ENCODE measurements at places on chromosomes 2 and 18. TPM values are rescaled to one million over a fixed set of nuclear protein-coding genes. Genes with fewer than 3 reads are reported as not detected.

GRCh38 chr2:12797815-12798214 is 81.1 kb downstream of the TRIB2 start:
- no peak for DNase-seq

DNA sequence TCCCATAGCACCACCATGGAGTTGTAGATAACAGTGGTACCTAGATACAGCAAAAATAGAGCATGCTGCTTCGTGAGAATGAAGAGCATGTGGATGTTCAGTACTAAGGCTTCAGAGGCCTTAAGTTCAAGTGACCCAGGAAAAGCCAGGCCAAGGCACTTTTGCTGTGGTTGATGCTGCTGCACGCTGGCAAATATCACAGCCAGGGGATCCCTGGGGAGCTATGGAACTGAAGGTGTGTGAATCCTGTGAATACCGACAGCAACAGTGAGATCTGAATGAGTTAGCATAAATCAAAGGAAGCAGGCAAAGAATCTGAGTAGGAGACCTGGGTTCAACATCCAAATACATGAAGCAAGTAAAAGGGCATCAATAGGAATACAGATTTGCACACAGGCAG is 158.6 kb upstream of the THUMPD2 start:
- DNase-seq = no peak

- no peak for DNase-seq
These were observed 95.7 kb downstream of the ICOS start for GRCh38 chr2:204032301-204032700.

DNA sequence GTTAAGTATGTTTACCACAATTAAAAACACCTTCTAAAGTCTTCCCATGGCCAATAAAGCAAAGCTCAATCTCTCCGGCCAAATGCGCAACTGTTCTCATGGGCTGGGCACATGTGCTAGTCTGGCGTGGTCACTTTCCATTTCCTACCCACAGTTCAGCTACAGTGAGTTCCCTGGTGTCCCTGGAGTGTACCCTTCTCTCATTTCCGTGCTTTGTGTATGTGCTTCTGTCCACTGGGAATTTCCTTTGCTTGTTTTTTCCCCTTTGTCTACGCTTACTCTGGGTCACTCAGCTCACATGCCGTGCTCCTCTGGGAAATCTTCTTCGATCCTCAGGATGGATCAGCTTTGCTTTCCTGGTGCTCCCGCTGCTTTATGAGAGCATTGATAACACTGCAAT is 69.6 kb upstream of the GYPC start:
- DNase-seq = no peak

- no peak for DNase-seq
These were observed 2.5 kb upstream of the KYNU start for GRCh38 chr2:142875010-142875409.

GRCh38 chr2:238438856-238439849 is 12.4 kb downstream of the ASB1 start:
- no peak for DNase-seq

- no peak for DNase-seq
These were observed 71.4 kb downstream of the EPHA4 start for GRCh38 chr2:221500501-221501209.

- DNase-seq = no peak
These were observed 14.6 kb downstream of the PTPN18 start for GRCh38 chr2:130370490-130370889.

GRCh38 chr2:239936838-239937581 is 88.1 kb downstream of the NDUFA10 start:
- DNase-seq = no peak

DNA sequence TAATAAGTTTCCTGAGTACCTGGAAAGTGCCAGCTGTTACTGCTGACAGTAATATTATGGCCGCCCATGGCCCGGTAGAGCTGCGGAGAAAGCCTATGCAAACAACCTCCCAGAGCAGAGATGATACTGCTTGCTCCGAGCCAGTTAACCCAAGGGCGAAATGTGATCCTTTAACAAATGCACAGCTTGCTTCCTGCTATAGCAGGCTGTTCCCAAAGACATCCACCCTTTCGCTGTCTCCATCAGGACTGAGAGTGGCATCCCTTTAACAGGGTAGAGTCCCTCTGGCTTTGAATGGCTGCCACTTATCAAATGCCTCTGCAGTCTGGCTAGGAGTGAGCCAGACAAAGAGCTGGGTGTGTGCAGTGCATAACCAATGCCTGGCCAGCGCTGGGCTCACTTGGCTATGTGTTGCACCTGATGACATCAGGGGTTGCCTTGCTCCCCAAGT is 69.7 kb upstream of the DAPL1 start:
- no peak for DNase-seq

GRCh38 chr2:201959626-201960025 is 74.0 kb upstream of the FZD7 start:
- DNase-seq = no peak

- no peak for DNase-seq
These were observed 246.0 kb upstream of the UBE2E3 start for GRCh38 chr2:180734382-180734781.

CHAC2 gene
- total RNA-seq = not detected

SCN7A gene
- total RNA-seq = 3.0 TPM

CYP1B1 gene
- 16.5 TPM for total RNA-seq

CFAP65 gene
- not detected for total RNA-seq

CLIP4 gene
- 40.4 TPM for total RNA-seq

BCL11A gene
- total RNA-seq = 79.0 TPM

RESP18 gene
- not detected for total RNA-seq
